ENCODE measurements at places on chromosomes 7 and 10.

- DNase-seq, result no peak
Measured at GRCh38 chr10:25157650-25158049, 17.2 kb upstream of the GPR158 start.

GRCh38 chr10:80611481-80612185, 73.9 kb downstream of the SH2D4B start:
- DNase-seq, result no peak

DNA sequence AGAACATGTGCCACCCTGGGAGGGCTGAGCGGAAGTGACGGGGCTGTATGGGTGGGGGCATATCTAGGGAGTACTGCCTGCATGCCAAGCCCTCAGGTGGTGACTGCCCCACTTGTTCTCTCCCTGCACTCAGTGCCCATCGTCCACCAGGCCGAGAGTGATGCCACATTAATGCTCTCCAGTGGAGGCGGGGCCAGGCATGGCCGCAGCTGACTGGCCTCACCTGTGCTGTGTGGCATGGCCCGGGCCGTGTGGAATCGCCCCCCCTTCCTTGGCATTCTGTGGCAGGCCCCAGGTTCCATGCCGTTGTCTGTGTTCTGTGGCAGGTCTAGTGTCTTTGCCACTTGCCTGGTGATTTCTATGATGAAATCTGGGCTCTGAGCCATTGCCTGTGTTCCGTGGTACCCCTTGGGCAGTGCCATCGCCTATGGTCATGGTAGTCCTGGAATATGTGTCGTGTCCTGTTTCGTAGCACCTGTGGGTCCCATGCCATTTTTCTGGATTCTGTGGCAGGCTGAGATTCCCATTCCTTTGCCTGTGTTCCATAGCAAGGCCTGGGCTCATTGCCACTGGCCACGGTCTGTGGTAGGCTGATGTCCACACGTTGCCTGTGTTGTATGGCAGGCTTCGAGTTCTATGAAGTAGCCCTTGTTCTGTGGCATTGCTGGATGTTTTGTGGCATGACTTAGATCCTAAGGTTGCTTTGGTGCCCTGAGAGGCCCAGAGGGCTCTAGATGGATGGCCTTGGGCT, 8.9 kb downstream of the FLNC start:
- no peak for DNase-seq

DNA sequence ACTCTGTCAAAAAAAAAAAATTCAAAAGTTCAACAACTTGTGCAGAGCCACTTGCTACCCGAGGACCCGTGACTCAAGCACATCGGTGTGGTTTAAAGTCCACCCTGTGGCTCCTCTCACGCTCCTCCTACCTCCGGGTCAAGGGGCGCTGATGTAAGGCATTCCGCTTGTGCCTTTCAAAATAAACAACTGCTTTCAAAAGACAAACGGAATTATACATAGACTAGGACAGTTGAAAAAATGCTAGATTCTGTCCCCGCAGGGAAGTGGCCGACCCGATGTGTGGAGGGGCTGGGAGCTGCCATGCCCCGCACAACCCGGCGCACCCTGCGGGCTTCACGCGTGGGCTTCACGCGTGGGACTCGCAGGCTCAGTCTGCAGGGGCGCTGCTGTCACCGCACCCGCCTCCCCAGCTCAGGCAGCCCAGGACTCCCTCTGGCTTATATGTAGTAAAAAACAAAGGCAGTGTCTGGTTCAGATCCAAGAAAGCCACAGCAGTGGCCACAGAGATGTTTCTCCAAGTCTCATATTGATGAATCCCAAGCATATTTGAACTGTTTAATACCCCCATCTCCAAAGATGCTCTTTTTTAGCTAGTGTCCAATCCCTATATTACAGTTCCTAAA, 239.7 kb upstream of the INHBA start:
- DNase-seq, result no peak

DNA sequence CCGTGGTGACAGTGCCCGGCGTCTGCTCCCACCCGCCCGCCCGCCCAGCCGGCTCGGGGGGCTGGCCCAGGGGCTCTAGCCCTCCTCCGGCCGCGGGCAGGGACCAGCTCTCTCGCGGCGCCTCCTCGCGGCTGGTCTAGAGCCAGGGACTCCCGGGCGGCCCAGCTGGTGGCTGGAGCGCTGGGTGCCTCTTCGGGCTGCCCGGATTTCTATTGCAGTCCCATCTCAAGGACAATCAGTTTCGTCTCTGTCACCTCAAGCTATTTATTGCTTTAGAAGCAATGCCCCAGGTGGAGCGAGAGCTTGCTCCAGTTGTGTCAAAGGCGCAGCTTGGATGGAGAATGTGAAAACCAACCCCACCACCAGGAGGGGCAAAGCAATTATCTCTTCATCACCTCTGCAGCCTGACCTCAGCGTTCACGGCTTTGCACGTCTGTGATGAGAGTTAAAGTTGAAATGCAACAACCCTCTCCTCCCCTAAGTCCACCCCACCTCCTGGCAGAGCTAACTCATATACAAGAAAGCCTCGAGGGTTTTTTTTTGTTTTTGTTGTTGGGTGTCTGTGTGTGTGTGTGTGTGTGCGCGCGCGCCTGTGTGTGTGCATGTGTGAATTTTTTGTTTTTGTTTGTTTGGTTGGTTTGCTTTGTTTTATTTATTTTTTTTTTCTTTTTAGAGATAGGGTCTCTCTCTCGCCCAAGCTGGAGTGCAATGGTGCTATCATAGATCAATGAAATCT, at the start of gene ITGA8:
ITGA8 (minus strand) TSS at position 24 of the 736 bp plus-strand sequence. CDS start 151 bp downstream, outside the sequence.
- DNase-seq, result no peak

- DNase-seq, result no peak
Measured at GRCh38 chr10:117390420-117390819, 15.2 kb upstream of the PDZD8 start.

All from activated CD4-positive, alpha-beta T cell treated with anti-CD3 and anti-CD28 coated beads, Interleukin-2, amount 50 U/mL, for 48 hours (primary cell).